ENCODE measurements at places on chromosomes 16 and 17. TPM values are rescaled to one million over a fixed set of nuclear protein-coding genes. Genes with fewer than 3 reads are reported as not detected.

The STX1B gene
- 0.17 TPM for total RNA-seq

GRCh38 chr17:41390411-41390938 is 6.9 kb downstream of the KRT31 start:
- no peaks in the 10 kb centered on the region for H3K4me1 ChIP-seq
- H3K4me3 ChIP-seq = no peak overlapping the region
- no peaks in the 10 kb centered on the region for H3K27me3 ChIP-seq
- H3K36me3 ChIP-seq = no peaks in the 10 kb centered on the region
- DNase-seq = no peak
- no peak overlapping the region for H3K27ac ChIP-seq

- H3K27ac ChIP-seq = no peak overlapping the region
- no peaks in the 10 kb centered on the region for H3K4me1 ChIP-seq
- no peak overlapping the region for H3K4me3 ChIP-seq
- no peaks in the 10 kb centered on the region for H3K36me3 ChIP-seq
- no peak for DNase-seq
Observed at GRCh38 chr16:73601911-73602310, 554.0 kb upstream of the ZFHX3 start.

DNA sequence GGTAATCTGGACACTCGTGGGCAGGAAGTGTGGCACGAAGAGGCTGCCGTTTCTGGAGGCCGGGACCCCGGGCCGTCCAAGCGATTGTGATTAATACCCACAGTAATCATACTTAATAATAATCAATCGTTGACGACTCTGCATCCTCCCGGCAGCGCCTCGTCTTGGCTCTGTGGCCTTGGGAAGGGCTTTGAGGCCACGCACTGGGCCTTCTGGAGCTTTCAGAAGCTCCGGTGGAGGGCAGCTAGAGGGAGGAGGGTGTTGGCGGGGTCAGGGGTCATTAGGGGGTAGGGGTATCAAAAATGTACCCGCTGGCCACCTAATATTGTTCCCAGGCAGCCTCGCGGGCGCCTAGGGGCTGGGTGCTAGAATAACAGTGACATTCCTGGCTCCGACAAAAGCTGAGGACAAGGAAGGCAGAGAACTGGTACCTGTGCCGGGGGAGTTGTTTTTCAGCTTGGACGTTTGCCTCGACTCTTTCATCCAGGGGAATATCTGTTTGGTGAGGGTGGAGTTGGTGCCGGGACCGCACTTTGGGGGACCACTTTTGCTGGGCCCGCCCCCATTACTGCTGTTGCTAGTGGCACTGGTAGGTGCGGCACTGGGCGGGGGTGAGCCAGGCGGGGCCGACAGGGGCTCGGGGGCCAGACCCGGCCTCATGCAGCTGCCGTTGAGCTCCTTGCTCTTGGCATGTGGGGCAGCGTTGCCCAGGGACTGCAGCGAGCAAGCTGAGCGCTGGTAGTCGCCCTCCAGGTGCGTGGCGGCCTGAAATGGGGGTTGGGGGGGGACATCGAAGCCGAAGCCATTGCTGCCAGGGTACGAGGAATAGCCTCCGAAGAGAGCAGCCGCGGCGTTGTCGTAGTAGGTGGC is 6.9 kb upstream of the HOXB2 start:
- H3K4me3 ChIP-seq = no peak overlapping the region
- H3K27ac ChIP-seq = no peak overlapping the region
- DNase-seq = peak; percentile 63
- peaks cover 10% of the 10 kb centered on the region for H3K4me1 ChIP-seq
- peaks cover 8% of the 10 kb centered on the region for H3K36me3 ChIP-seq

- H3K4me3 ChIP-seq = no peak overlapping the region
- H3K27ac ChIP-seq = no peak overlapping the region
- H3K36me3 ChIP-seq = no peaks in the 10 kb centered on the region
- no peaks in the 10 kb centered on the region for H3K27me3 ChIP-seq
- no peaks in the 10 kb centered on the region for H3K4me1 ChIP-seq
Observed at GRCh38 chr16:13029786-13030185, 128.4 kb downstream of the SHISA9 start.

The GSG1L2 gene
- total RNA-seq = not detected

GRCh38 chr16:1645914-1646525 is 32.1 kb upstream of the JPT2 start:
- H3K36me3 ChIP-seq = peaks cover 3% of the 10 kb centered on the region
- no peak overlapping the region for H3K4me3 ChIP-seq
- no peak for DNase-seq
- H3K4me1 ChIP-seq = no peaks in the 10 kb centered on the region
- no peaks in the 10 kb centered on the region for H3K27me3 ChIP-seq

DNA sequence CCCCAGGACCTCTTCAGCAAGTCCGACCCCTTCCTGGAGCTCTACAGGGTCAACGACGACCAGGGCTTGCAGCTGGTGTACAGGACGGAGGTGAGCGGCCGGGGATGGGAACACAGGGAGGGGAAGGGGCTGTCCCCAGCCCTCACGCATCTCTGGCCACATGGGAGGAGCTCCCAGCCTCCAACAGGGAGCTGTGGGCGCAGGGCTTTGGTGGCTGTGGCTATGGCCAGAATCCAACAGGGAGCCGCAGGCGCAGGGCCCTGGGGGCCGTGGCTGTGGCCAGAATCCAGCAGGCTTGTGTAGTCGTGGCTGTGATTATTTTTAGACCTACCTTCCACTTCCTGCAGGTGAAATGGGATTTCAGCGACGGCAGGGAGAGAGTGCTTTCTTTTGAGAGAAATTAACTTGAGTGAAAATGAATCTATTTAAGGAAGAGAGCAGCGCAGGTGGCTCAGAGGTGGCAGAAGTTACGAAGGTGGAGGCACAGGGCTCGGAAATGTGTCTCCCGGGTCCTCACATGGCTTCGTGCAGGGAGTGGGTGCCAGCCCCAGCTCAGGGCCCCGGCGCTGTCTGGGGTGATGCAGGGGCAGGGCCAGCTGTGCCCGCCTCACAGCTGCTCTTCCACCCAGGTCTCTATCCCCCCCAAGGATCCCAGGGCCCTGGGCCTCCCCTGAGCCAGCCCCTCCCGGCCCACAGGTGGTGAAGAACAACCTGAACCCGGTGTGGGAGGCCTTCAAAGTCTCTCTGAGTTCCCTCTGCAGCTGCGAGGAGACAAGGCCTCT is 9.4 kb downstream of the CPNE7 start:
- no peaks in the 10 kb centered on the region for H3K27me3 ChIP-seq
- no peak overlapping the region for H3K4me3 ChIP-seq
- no peak for DNase-seq
- no peaks in the 10 kb centered on the region for H3K36me3 ChIP-seq
- no peak overlapping the region for H3K27ac ChIP-seq
- H3K4me1 ChIP-seq = no peaks in the 10 kb centered on the region

The RSKR gene
- total RNA-seq = 12.2 TPM

The GNG13 gene
- total RNA-seq = not detected

- no peaks in the 10 kb centered on the region for H3K27me3 ChIP-seq
- no peak overlapping the region for H3K4me3 ChIP-seq
- no peak for DNase-seq
- H3K27ac ChIP-seq = no peak overlapping the region
- peaks cover under 1% of the 10 kb centered on the region for H3K4me1 ChIP-seq
- H3K36me3 ChIP-seq = no peaks in the 10 kb centered on the region
Observed at GRCh38 chr16:49726155-49726554, 129.8 kb downstream of the ZNF423 start.

DNA sequence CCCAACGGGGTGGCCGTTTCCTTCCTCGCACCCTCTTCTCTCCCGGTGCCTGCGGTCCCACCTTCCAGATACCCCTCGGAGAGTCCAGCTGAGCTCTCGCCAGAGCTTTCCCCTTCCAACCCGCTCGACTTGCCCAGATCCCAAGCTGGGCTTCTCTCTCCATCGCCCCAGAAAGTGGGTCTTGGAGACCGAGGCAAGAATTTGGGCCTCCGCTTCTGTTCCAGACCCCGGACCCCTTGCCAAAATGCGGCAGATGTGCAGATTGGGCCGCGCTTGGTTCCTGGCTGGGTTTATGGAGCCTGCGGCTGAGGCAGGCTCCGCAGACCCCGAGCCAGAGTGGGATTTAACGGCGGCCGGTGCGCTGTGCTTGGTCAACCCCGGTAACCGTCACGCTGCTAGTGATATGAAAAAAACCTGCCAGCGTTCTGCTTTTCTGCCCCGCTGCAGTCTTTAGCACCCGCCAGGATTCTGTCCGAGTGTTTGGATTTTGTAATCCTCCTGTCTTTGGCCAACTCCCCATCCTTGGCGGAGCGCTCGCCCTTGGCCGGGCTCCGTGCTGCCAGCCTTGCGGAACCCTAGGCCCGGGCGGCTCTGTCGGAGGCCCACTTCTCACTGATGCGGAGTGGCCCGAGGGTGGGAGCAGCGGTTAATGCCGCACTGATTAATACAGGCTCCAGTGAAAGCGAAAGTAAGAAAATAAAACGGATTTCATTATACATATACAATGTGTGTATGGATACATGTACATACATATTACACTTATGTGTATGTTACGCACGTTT is 754 bp upstream of the SLFN11 start:
- H3K36me3 ChIP-seq = no peaks in the 10 kb centered on the region
- H3K4me3 ChIP-seq = peak overlapping the region; percentile 42
- H3K27ac ChIP-seq = peak overlapping the region; percentile 70
- H3K4me1 ChIP-seq = peaks cover 8% of the 10 kb centered on the region
- DNase-seq = peak; percentile 64

DNA sequence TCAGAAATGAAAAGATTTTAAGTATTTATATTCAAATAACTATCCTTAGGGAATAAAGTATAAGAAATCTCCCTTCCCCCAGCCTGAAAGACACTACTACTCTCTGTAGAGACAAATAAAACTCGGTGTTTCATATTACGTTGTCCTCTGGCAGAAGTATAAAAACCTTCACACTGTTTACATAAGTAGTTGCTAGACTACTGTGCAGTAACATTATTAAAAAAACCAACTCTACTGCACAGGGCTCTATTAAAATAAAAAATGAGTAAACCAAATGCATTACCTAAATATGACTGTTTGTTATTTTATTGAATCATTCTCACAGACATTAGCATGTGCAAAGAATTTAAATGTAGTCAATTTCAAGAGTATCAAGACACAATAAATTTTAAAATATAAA is 67.4 kb downstream of the MED13 start:
- no peak overlapping the region for H3K27ac ChIP-seq
- peaks cover 3% of the 10 kb centered on the region for H3K4me1 ChIP-seq
- no peak overlapping the region for H3K4me3 ChIP-seq
- H3K27me3 ChIP-seq = no peaks in the 10 kb centered on the region

The FSCN2 gene
- total RNA-seq = 3.9 TPM

The PRMT7 gene
- 38.6 TPM for total RNA-seq

GRCh38 chr17:4903051-4903818 is at the start of gene CHRNE:
Gene CHRNE, minus strand, starts transcription at chr17:4903098. Its CDS starts 35 bp downstream, at chr17:4903063.
- H3K27ac ChIP-seq = peak within 1 kb of the TSS; percentile 81
- H3K4me1 ChIP-seq = peaks cover 14% of the 10 kb centered on the region
- H3K36me3 ChIP-seq = no peaks in the 10 kb centered on the region
- H3K4me3 ChIP-seq = no peak within 1 kb of the TSS

GRCh38 chr16:56231-56927 is 2.8 kb downstream of the SNRNP25 start:
- H3K36me3 ChIP-seq = peaks cover 57% of the 10 kb centered on the region
- no peaks in the 10 kb centered on the region for H3K27me3 ChIP-seq
- no peak for DNase-seq
- H3K4me1 ChIP-seq = peaks cover 3% of the 10 kb centered on the region
- no peak overlapping the region for H3K27ac ChIP-seq
- H3K4me3 ChIP-seq = no peak overlapping the region

GRCh38 chr17:68785565-68786486 is 169.4 kb downstream of the ABCA8 start:
- DNase-seq = no peak
- no peaks in the 10 kb centered on the region for H3K27me3 ChIP-seq
- peaks cover 20% of the 10 kb centered on the region for H3K4me1 ChIP-seq
- H3K36me3 ChIP-seq = no peaks in the 10 kb centered on the region
- H3K27ac ChIP-seq = no peak overlapping the region

DNA sequence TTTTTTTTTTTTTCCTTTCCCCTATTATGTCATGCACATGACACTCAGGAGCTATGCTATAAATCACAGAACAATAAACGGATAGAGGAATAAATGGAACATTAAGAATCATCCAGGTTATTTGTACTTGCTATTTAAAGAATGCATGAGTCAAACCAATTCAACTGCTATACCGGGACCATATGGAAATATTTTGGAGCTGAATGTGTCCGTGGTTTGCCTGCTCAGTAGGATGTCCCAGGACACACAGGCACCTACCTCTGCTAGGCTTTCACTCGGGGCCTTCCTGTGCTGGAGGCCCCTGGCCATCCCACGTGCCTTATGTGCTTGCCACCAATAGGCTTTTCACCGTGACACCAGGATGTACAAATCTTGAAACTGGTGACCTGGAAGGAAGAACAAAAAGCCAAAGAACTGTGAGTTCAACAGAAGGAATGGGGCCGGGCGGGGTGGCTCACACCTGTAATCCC is 15.3 kb upstream of the SEC14L1 start:
- no peaks in the 10 kb centered on the region for H3K36me3 ChIP-seq
- DNase-seq = no peak
- peak overlapping the region; percentile 71 for H3K27ac ChIP-seq
- H3K27me3 ChIP-seq = no peaks in the 10 kb centered on the region

GRCh38 chr16:89359264-89360147 is 130.9 kb downstream of the ANKRD11 start:
- H3K4me1 ChIP-seq = peaks cover 18% of the 10 kb centered on the region
- H3K27ac ChIP-seq = peak overlapping the region; percentile 27
- H3K4me3 ChIP-seq = no peak overlapping the region
- no peaks in the 10 kb centered on the region for H3K27me3 ChIP-seq
- peaks cover 4% of the 10 kb centered on the region for H3K36me3 ChIP-seq
- DNase-seq = peak; percentile 58

GRCh38 chr17:8997994-8998628 is 23.2 kb upstream of the NTN1 start:
- H3K27me3 ChIP-seq = peaks cover 17% of the 10 kb centered on the region
- H3K36me3 ChIP-seq = no peaks in the 10 kb centered on the region
- peak; percentile 10 for DNase-seq
- no peak overlapping the region for H3K4me3 ChIP-seq

The ZMYND15 gene
- 9.0 TPM for total RNA-seq

- no peaks in the 10 kb centered on the region for H3K36me3 ChIP-seq
- no peak overlapping the region for H3K27ac ChIP-seq
- H3K4me3 ChIP-seq = no peak overlapping the region
- H3K4me1 ChIP-seq = no peaks in the 10 kb centered on the region
Observed at GRCh38 chr16:72620853-72621252, 427.1 kb downstream of the ZFHX3 start.

GRCh38 chr16:831571-832413 is 31.3 kb upstream of the GNG13 start:
- no peaks in the 10 kb centered on the region for H3K36me3 ChIP-seq
- DNase-seq = no peak
- H3K27ac ChIP-seq = no peak overlapping the region
- no peaks in the 10 kb centered on the region for H3K4me1 ChIP-seq

GRCh38 chr17:59859444-59860025 is 33.2 kb downstream of the TUBD1 start:
- H3K27ac ChIP-seq = no peak overlapping the region
- peaks cover 3% of the 10 kb centered on the region for H3K4me1 ChIP-seq
- no peak overlapping the region for H3K4me3 ChIP-seq
- peaks cover 9% of the 10 kb centered on the region for H3K36me3 ChIP-seq

DNA sequence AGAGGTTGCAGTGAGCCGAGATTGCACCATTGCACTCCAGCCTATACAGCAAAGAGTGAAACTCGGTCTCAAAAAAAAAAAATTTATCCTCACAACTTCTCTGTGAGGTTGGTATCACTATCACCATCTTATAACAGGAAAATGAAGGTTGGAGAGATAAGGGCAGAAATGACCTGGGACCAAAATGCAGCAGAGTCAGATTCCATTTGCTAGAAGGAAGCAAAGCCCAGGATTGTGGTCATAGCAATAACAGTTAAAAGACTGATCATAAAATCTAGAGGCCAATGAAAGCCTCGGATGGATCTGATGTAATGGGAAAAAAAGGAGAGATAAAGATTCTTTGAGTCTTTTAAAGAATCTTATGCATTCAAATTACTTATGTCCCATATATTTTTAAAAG is 69.6 kb upstream of the TEKT1 start:
- H3K27me3 ChIP-seq = no peaks in the 10 kb centered on the region
- H3K27ac ChIP-seq = no peak overlapping the region
- H3K36me3 ChIP-seq = no peaks in the 10 kb centered on the region
- no peak overlapping the region for H3K4me3 ChIP-seq
- no peak for DNase-seq
